ENCODE measurements at places on chromosomes 6 and 20.
A peak's percentile ranks its signal among the peaks of the same experiment; 100 is the strongest.

- no peak for DNase-seq
Observed at GRCh38 chr6:166281104-166281503, 27.1 kb downstream of the PRR18 start.

GRCh38 chr20:32227306-32227705 is 19.6 kb downstream of the POFUT1 start:
- no peak for DNase-seq

DNA sequence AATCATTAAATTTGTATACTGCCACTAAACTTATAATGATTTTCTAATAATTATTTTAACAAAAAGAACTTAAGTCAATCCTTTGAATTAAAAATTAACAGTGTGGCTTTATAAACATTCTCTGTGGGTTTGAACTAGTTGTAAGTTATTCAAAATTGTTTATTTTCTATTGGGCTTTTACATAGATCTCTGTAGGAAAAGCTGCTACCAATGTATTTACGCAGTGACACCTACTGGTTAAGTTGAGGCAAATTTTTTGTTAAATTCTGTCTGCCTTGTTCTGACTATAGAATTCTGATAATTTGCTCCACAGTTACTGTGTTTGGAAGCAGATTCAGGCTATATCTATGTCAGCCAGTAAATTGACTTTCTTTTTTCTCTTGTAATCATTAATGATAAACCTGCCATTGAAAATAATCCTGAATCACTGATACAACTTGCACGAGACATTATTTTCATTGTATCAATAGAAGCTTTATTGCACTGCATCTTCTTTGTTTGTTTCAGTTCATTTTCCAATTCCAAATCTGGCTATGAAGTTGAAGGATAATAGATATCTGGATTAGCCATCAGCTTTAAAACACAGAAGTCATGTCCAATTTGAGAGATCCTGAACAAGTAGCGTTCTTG is 66.0 kb upstream of the UTRN start:
- no peak for DNase-seq

DNA sequence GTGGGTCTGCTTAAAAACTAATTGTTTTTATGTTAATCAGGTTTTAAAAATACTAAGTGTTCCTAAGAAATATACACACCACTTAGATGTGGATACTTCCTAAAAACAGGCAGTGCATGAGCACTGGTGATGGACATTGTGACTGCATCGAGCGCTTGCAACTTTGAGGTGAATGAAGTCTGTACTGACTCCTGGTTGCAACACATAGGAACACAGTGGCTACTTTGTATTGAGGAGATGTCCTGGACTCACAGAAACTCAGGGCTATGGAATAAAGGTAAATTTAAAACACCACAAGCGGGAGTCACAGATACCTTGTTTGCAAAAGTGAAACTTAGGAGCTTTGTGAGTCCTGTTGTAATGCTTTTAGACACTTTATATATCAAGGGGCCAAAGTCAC is 55.6 kb upstream of the POLR1H start:
- no peak for DNase-seq

GRCh38 chr6:155595284-155595683 is 139.6 kb upstream of the NOX3 start:
- no peak for DNase-seq

DNA sequence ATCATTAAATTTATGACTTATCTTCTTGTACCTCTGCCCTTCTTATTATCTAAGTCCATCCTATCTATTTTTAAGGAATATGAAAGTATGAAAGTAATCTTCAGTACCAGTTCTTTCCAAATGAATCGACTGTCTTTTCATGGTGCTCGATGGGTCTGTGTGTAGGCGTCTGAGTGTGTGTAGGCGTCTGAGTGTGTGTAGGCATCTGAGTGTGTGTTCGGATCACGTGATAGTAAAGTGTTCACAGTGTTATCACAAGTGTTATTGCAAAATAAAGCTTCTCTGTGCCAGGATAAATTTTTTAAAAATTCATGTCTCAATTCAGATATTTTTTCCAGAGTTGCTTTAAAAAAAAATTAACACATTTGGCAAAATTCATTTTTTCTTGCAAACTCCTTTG is 58.3 kb downstream of the BMP6 start:
- no peak for DNase-seq

- DNase-seq = no peak
Observed at GRCh38 chr6:168949981-168950857, 303.4 kb downstream of the THBS2 start.

- no peak for DNase-seq
Observed at GRCh38 chr6:41451039-41451438, 95.1 kb upstream of the FOXP4 start.

GRCh38 chr6:7590918-7591302 is 912 bp downstream of the SNRNP48 start:
- no peak for DNase-seq

- no peak for DNase-seq
Observed at GRCh38 chr20:23868321-23868720, 11.2 kb downstream of the CST5 start.

DNA sequence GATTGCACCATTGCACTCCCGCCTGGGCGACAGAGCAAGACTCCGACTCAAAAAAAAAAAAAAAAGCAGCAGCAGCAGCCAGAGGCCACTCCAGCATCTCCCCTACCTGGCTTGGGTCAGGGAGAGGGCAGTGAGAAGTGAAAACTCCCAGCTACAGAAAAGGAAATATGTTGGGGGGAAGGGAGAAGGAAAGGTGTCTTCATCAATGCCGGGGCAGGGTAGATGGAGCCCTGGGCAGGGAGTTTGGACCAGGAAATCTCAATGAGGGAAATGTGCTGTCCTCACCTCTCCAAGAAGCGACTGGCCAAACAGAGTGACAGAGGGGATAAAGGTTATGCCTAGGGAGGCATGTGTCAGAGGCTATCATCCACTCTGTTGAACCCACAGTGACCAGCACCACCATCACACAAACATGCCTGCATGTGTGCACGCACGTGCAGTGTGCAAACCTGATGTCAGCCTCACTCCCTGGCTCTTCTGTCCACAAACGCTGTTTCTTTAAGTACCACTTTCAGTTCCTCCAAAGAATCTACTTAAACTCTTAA is 887 bp upstream of the AIF1 start:
- DNase-seq = peak; percentile 37

- DNase-seq = no peak
Observed at GRCh38 chr6:48067148-48067712, 43.8 kb downstream of the PTCHD4 start.

GRCh38 chr6:156617376-156617775 is 159.8 kb upstream of the ARID1B start:
- no peak for DNase-seq

- DNase-seq = no peak
Observed at GRCh38 chr6:135188718-135189117, 7.6 kb downstream of the MYB start.

GRCh38 chr6:67184405-67184804 is 1450.7 kb upstream of the ADGRB3 start:
- no peak for DNase-seq

- DNase-seq = no peak
Observed at GRCh38 chr6:167647306-167647705, 179.4 kb upstream of the AFDN start.

DNA sequence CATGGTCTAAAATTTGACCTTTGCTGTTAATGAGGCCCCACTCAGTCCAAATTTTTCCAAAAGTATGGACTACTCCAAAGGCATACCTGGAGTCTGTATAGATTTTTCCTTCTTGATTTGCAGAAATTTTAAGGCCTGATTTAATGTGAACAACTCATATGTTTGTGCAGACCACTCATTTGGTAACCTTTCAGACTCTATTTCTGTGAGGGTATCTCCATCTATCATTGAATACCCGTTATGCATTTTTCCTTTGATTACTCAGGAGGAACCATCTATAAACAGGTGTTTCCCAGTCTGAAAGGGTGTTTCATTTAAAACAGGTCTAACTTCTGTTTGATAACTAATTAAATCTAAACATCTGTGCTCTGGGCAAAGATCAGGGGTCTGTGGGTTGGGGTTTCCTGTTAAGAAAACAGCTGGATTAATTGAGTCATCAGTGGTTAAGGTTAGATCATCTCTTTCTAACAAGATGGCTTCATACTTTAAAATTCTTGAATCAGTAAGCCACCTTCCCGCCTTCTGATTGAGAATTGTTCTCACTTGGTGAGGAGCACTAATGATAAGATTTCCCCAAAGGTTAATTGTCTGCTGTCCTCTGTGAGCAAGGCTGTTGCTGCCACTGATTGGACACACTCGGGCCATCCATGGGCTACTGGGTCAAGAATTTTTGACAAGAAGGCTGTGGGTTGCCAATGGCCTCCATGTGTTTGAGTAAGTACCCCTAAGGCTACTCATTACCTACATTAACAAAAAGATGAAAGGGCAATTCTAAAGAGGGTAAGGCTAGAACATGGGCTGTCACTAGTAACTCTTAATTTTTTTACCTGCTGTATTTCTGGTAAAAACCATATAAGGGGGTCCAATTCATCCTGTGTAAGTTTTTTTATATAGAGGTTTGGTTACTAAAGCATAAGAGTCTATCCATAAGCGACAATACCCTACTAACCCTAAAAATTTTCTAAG is 24.1 kb downstream of the HLA-B start:
- DNase-seq = no peak

All from CD4-positive, alpha-beta T cell treated with Interleukin-1 beta for 1 hour (primary cell).